NCI-H1930 (cell line): ENCODE measurements at places on chromosomes 6 and 20.

- DNase-seq: no peak
Measured at GRCh38 chr6:157552820-157553485, 172.0 kb downstream of the ZDHHC14 start.

- DNase-seq: no peak
Measured at GRCh38 chr6:131937703-131938631, 13.2 kb downstream of the CCN2 start.

- no peak for DNase-seq
Measured at GRCh38 chr6:105794239-105794638, 291.9 kb upstream of the PRDM1 start.

DNA sequence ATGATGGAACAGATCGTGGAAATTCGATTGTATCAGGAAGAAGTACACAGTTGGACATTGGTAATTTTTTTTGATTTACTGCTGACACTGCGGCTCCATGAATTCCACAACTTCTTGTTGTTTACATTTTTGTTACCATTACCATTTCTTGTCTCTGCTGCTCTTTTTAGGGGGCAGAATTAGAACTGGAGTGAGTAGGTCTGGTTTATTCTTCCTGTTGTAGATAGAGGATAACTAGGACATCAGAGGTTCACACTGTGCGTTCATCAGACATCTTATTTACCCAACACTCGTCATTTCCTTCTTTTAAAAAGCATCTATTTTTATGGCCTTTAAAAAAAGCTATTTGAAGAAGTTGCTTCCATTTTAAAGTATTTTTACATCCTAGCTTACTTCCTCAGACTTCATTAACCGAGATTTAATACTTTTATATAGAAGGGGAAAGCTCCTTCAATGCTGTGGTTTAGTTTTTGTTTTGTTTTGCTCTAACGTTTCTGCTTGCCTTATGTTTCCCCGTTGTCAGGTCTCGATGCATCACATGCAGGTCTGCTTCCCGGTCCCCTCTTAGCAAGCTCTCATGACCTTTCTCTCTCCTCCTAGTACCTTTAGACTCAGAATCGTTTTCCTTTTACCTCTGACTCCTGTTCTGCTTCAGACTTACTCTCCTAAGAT lies 139.1 kb downstream of the ARID1B start:
- DNase-seq: no peak

- DNase-seq: no peak
Measured at GRCh38 chr6:159267165-159267564, 98.0 kb downstream of the FNDC1 start.

- no peak for DNase-seq
Measured at GRCh38 chr6:40909811-40910210, 129.2 kb downstream of the UNC5CL start.

DNA sequence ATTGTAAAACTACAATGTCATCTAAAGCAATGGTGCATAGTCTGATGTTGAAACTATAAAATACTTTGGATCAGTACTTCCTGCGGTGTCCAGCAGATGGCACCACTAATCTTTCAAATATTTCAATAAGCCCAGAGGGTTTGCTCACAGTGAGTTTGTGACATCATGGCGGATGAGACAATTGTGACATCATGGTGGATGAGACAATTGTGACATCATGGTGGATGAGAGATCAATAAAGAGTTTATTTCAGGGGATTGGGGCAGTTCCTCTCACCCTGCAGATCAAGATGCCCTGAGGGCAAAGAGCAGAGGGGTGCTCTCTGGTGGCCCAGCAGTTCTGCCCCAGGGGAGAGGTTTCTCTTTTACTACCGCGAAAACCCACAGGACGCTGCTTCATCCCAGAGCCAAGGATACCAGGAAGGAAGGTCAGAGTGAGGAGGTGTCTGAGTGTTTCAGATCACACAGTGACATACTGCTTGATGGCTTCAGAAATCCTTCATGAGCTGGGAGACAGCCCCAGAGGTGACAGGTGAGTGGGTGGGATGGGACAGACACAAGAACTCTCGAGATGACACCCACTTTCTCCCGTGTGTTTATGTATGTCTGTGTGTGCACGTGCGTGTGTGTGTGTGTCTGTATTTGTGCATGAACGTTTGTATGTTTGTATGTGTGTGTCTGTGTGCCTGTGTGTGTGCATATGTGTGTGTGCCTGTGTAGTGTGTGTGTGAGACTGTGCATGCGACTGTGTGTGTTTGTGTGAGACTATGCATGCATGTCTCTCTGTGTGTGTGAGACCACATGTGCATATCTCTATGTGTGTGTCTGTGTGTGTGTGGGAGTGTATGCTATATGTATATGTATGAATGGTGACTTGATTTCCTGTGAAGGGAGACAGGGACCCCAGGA lies 7.3 kb upstream of the ULBP2 start:
- DNase-seq: peak; percentile 45

DNA sequence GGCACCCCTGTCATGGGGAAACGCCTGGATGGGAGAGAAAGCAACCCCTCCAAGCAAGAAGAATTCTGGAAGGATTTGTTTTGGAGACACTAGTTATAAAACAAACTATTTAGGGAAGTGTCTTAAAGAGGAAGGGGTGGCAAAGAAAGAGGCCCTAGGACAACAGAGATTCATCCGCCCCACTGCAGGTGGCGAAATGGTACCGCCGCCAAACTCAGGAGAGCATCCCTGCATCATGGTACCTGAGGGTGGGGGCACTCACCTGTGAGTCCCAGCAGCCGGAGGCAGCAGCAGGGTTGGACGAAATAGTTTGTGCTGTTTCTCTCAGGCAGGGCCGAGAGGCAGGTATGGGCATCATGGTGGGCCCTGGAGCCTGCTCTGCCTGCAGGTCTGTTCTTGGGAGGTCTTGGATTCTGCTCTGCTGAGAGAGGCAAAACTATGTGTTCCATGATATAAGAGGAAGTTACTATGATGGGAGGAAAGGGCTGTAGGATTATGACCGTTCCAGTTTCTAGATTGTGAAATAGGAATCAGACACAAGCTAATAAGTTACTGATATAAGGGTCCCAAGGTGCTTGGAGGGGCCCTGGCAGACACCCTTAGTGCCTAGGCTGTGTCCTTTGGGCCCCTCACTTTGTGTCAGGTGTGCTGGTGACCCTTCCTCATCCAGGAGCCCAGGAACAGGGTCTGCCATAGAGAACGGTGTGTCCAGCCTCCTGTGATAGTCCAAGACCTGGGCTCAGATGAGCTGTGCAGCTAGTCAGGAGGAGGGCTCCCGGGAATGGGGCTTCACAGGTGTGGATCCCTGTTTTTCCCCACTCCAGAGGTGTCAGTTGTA lies 20.4 kb downstream of the SIRPD start:
- DNase-seq: no peak

GRCh38 chr6:139600919-139601475 lies 226.5 kb upstream of the CITED2 start:
- DNase-seq: no peak

DNA sequence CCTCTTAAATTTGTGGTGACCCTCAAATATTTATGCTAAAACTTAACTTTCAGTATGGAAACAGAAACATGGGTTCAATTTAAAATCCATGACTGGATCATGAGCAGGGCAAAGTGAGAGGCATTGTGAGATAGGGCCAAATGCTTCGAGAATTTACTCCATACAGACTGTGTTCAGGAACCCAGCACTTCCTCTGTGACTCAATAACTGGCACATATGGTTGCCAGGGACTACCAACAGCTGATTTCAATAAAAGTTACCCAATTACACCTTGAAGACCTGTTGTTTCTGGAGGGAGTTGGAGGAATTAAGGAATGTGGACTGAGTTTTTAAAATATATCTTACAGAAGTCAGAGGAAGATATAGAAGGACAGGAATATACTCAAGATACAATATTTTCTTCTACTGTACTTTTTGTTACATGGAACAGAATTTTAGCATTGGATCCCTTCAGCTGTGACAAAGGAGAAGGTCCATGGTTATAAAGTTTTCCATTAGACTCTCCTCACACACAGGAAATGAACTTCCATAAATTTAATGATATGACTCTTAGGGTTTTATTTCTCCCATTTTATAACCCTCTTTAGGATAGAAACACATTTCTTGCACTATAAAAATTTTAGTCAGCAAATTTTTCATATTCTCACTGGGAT lies 258.5 kb downstream of the KHDC1L start:
- no peak for DNase-seq

- DNase-seq: peak; percentile 40
Measured at GRCh38 chr20:35145141-35145564, 2.0 kb downstream of the EDEM2 start.

DNA sequence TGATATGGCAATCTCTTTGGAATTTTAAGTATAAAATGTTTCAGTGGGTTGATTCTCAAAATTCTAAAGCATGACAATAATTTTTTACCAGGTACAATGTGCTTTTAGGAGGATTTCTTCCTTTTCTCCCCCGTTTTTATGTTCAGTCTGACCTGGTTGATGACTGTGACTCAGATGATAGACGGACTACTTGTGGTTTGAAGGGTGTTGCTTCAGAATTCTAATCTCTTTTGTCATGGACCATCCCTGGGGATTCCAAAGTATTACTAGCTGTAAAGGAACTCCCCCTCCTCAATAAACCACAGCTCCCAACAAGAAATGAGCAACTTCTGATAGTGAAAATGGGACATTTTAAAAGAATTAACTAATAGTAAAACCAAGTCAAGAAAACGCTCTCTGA lies 34.9 kb upstream of the TNFAIP3 start:
- no peak for DNase-seq

GRCh38 chr6:130760006-130760405 lies 67.2 kb upstream of the SMLR1 start:
- no peak for DNase-seq

DNA sequence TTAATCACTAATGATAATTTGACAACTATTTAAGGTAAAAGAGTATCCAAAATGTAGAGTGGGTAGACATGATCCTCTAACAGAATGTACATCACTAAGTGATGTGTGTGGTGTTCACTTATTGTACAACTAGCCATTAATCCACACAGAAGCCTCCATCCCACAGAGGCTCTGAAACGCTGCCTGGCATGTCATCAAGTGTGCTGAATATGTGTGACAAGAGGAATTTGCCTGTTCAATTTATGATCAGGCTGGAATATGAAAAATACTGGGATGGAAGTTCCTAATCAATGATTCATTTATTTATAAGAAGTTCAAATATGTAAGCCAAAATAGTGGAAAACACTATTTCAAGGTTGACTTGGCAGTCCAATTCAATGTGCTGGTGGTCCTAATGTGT lies 72.4 kb downstream of the BACH2 start:
- DNase-seq: no peak

GRCh38 chr6:31767096-31767645 lies 4.7 kb downstream of the SAPCD1 start:
- no peak for DNase-seq

- no peak for DNase-seq
Measured at GRCh38 chr20:58102744-58103516, 125.5 kb downstream of the ANKRD60 start.

- no peak for DNase-seq
Measured at GRCh38 chr20:13125486-13125885, 95.6 kb upstream of the ISM1 start.

DNA sequence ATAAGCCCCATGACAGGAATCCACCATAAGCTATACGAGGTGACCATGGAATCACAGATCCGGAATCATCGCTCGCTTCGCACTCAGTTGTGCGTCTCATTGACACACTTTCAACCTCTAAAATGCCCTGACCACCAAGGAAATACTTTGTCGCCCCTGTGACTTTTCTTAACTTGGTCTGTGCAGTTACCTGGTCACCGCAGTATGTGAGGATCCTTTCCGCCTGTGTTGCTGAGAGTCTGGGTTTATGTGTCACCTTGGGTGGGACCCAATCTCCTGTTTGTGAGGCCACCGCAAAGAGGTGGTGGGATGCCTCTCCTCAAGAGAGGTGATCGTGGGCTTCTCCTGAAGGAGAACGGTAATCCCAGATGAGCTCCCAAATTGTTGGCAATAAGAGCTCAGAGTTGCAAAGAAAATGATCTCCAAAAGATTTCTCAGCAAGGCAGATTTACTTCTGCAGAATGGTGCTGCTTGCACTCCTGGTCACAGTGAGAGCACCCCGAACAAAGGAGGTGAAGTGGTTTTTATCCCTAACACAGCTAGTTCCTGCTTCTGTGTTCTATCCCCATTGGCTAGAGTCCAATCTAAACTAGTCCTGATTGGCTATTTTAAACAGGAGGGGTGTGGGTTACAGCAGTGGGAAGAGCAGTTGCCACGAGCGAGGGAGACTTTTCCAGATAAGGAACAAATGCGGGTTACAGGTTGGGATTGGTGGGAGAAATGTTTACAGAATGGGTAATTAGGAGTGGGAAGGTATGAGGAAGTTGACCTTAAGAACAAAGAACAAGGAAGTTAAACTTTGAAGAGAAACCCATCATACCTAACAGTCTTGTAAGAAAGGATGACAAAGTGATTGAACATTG lies 9.1 kb upstream of the ZNFX1 start:
- no peak for DNase-seq

DNA sequence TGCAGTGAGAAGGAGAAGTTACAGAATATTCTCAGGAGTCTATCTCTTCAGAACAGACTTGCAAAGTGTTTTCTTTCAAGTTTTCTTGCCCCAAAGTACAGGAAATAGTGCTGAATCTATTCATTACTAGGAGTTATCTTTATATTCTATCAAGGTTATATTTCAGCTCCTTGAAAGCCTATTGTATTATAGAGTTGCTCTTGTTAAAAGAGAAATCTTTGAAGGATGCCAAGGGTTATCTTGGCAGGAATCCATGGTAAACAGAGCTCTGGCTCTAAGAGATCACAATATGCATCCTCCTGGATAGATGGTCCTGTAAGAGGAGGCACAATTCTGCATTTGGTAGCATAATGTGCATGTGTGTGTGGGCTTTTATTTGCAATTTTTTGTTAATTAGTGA lies 21.2 kb upstream of the SNRPB2 start:
- no peak for DNase-seq

DNA sequence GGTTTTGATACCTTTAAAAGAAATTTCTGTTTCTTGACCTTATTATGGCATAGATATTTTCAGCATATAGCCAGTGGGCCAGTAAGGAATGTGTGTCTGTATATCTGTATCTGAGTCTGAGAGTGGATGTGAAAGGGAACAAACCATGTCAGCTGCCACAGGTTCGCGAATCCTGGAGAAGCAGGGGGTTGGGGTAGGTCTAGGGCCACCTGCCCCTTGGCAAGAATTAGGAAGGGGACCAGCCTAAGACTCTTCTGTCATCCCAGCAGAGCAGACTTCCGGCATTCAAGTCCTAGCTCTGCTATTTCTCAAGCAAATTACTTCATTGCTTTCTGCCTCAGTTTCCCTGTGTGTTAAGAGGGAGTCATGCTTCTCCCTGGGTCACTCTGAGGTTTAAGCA lies 180.3 kb upstream of the SNX9 start:
- no peak for DNase-seq

DNA sequence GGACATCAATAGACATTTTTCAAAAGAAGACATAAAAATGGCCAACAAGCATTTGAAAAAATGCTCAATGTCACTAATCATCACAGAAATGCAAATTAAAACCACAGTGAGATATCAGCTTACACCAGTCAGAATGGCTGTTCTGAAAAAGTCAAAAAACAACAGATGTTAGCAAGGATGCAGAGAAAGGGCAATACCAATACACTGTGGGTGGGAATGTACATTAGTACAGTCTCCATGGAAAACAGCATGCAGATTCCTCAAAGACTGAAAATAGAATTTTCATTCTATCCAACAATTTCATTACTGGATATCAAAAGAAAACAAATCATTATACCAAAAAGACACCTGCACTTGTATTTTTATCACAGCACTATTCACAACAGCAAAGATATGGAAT lies 85.3 kb downstream of the DCDC2 start:
- DNase-seq: no peak

- DNase-seq: no peak
Measured at GRCh38 chr6:109896341-109896740, 81.8 kb upstream of the GPR6 start.

- no peak for DNase-seq
Measured at GRCh38 chr6:12286373-12287110, 3.6 kb upstream of the EDN1 start.
